NCI-H2171 treated with DMSO at 0.1 percent for 48 hours (cell line): ENCODE measurements at places on chromosomes 2 and 18.
A peak's percentile ranks its signal among the peaks of the same experiment; 100 is the strongest.

DNA sequence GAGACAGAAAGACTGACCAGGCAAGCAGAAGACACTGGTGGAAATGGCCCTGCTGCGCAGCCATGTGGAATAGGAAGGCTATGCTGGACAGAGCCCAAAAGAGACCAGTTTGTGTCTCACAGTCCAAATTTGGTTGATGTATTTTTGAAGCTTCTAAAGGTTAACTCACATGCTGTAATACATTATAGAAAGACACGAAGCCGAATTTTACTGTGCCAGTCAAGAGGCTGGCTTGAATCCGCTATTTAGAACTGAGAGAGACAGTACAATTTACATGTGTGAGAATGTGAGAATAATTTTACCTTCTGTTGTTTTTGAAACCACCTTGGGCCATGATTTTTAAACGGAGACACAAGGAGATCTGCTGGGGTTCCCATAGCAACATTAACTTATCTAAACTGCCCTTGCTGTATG lies 113.6 kb downstream of the METTL8 start:
- DNase-seq, result no peak

DNA sequence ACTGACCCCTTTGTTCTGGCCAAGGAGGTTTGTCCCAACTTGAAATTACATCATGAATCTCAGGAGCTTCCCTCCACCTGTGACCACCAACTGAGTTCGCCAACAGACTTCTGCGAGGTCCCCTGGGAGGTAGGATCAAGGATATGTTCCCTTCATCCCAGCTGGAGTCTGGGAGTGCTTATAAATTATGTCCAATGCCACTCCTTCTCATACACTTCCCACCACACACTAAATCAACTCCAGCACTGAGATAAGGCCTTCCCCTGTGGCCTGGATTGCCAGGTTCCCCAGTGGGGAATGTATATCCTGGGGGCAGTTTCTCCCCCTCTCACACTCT lies 99.2 kb downstream of the RND3 start:
- peak; percentile 21 for DNase-seq

- DNase-seq, result peak; percentile 31
These were observed 12.4 kb downstream of the IL1F10 start for GRCh38 chr2:113080134-113080533.

DNA sequence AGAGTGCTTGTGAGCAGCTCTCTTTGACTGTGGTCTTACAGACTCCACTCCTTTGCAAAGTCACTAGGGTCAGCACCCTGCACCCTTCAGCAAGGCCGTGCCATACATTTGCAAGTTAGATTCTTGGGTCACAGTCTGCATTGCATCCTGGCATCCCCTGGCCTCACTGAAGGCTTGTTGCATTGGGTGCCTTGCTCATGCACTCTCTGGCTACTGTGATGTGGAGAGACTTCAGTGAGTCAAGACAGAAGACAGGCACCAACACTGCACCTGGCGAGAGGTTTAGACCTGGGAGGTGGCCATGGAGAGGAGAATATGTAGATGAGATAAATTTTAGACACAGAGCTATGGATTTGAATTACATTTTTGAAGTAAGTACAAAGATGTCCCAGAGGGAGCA lies 146.4 kb upstream of the COPS8 start:
- no peak for DNase-seq

DNA sequence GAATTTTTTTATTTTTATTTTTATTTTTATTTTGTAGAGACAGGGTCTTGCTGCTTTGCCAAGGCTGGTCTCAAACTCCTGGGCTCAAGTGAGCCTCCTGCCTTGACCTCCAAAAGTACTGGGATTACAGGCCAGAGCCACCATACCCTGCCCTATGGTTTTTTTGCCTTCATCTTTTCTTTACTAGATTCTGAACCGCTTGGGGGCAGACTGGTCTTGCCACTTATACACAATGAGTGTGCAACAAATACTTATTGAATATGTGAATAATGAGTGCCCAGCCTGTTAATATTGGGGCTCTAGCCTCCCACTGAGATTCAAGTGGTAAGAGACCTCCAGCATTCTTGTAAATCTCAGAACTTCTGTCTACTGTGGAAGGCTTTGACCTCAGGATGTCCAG lies 3.9 kb downstream of the NCK2 start:
- no peak for DNase-seq

DNA sequence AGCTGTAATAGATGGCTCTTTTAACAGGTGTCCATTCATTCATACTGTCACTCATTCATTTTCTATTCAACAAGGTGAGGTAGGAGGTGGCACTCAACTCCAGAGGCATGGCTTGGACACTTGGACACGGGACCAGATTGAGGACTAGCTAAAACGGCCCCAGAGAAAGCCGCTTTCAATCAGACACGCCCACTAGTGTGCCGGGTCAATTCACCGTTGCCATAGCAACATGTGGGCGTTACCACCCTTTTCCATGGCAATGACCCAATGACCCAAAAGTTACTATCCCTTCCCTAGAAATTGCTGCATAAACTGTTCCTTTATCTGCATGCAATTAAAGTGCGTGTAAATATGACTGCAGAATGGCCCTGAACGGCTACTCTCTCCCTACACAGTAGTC lies 49.2 kb upstream of the LGALSL start:
- no peak for DNase-seq
